ENCODE measurements at places on chromosomes 6 and 20.
A peak's percentile ranks its signal among the peaks of the same experiment; 100 is the strongest.

- DNase-seq = no peak
Measured at GRCh38 chr6:39876111-39876510, 58.2 kb downstream of the MOCS1 start.

DNA sequence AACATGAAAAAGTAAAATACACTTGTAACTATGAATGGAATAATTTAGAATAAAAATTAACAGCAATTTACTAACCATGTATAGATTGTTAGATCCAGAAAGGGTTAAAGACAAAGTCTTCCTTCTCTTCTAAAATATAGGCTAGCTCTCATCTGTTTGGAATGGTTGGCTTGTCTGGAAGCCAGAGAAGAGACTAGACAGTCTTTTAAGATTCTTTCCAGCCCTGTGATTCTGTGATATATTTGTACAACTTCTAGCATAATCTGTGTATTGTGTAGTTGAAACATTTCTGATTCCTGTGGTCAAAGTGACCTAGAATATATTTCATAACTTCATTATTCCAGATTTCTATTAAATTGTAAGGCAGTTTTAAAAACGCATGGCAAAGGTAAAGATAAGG lies 196.6 kb downstream of the UST start:
- DNase-seq = no peak

DNA sequence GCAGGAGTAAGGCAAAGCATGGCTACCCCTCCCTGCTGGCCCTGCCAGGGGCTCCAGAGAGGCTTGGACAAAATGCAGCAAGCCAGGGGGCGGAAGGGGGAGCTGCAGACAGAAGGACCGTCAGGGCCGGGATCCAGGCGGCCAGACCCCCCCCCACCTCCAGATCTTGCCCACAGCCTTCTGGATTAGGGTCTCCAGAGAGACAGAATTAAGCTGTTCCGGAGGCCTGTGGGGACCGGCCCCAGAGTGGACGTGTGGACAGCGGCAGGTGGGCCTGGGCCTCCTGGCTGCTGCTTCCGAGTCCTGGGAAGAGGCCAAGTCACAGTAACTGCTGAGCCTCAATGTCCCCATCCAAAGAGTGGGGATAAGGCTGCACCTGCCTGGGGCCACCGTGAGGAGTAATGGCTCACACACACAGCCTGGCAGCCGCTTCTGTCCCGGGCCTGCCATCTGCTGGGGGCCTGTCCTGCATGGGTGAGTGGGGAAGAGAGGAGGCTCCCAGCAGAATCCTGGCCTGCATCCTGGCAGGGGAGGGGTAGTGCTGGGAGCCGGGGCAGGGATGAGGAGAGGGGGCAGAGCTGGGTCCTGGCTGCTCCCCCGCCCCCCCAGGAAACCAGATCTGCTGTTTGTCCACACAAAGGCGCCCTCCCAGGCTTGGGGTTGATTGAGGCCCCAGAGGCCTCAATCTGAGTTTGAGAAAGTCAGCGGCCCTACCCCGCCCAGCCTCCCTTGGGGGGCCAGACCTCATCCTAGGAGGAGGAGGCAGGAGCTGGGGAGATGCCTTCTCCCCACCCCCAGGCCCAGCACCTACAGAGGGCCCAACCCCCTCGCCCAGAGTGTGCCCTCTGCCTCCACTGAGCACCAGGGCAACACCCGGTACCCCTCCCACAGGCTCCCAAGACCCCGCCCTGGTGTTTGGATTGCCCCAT lies 3.9 kb downstream of the LAMA5 start:
- DNase-seq = no peak

- no peak for DNase-seq
Measured at GRCh38 chr20:13953227-13953626, 37.2 kb downstream of the SEL1L2 start.

DNA sequence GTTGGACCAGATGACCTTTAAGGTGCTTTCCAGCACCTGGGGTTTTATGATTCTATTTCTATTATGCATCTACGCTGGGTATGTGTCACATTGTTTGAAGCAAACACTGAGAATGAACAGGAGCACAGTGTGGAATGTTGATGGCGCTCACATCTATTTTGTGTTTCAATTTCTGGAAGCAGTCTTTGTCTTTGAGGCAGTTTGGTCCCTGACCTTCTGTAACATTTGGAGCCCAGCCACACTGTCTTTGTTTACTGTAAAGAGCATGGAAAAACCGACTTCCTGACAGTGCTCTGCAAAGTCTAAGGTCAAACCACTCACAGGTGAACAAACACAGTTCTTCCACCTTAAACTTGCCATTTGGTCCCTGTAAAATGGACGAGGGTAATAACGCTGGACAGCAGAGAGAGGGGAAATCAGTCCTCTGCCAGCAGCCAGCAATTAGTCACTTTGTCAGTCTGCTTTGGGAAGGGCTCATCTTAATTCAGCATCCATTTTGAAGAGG lies 155.5 kb downstream of the PRL start:
- no peak for DNase-seq

GRCh38 chr6:37940074-37940847 lies 120.7 kb downstream of the ZFAND3 start:
- DNase-seq = peak; percentile 55

DNA sequence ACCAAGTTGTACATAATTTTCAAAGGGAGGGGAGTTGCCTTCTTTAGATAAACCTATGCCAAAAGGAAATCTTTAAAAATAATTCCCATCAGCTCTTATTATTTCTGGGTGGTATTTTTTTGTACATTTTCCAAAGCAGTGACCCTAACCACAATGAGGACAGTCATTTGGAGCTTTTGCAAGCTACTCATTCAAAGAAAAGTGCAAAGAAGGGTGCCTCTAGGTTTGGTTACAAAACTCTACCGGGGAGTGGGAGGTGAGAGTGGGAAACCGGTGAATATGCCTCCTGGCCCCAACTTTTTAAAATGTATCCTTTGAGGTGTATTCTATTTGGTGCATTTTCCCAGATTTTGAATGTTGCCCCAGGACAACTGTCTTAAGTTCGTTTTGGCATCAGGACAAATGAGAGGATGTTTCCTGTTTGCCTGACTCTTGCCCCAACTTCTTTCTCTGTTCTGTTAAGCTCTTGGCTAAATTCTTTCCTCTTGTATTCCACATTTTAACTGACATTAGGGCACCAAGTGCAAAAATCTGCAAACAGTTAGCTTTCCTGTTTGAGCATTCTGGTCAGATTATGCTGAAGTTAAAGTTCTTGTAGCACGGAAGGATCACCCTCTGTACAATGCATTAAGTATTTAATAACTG lies 78.9 kb downstream of the SLX4IP start:
- no peak for DNase-seq

DNA sequence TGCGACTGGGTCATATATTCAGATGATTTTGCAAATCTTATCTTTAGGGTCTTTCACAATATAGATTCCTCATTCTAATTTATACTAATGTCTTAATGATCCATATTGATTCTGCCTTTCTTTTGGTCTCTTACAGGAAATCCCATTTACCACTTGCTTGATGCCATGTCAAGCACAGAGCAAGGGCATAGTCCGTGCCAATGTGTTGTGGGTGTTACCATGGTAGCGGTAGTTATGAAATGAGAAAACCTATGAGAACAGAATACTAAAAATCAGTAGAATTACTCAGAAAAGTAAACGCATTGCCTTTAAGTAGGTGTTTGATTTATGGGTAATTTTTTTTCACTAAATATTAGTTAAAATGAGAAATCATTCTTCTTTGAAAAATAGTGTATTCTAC lies 153.9 kb upstream of the RAB32 start:
- no peak for DNase-seq

GRCh38 chr20:3470627-3471396 lies at the start of gene ATRN:
TSS of gene ATRN (plus strand) at chr20:3471018. CDS start at chr20:3471108, 90 bp downstream.
- peak; percentile 60 for DNase-seq

DNA sequence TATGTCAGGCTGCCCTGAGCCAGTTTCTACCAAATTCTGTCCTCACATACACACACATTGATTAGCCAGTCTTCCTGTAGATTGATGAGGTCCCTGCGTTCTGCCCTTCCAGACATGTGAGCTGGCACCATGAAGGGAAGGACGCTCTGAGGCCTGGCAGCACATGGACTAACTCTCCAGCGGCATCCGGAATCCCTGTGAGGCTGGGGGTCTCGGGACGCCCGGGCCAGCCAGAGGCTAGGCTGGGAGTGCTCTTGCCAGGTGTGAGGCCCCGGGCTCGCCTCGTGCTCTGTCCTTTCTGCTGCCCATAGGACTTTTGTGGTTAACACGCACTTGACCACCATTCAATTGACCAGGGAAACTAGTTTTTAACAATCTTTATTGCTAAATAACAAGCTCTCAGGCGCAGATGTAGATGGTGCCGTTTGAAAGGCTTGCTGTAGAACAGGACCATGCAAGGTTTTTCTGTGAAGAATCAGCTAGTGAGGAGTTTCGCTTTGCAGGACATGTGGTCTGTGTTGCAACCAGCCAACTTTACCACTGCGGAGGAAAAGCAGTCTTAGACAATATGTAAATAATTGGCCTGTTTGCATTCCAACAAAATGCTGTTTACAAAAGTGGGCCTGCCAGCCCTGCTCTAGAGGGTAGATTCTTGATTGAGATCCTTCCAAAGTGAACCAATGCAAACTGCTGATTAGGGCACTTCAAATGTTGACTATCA lies 29.3 kb downstream of the FOXF2 start:
- DNase-seq = no peak

GRCh38 chr20:63555661-63556381 lies 1.9 kb downstream of the FNDC11 start:
- no peak for DNase-seq

DNA sequence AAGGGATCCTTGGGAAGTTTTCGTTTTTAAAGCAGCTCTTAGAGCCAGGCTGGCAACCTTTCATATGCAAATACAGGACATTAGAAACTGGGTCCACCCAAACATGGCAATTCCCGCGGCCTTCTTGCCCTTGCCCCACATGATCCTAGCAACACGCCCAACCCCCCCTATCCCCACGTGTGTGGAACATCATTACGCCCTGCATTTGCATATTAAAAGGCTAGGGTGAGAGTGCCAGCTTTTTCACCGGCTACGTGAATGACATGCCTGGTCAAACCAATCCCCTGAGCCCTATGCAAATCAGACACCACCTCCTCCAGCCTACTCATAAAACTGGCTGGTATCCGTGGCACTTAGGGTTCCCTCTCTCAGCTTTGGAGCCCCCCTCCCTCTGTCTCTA lies 88.1 kb downstream of the TNFRSF21 start:
- no peak for DNase-seq

- DNase-seq = no peak
Measured at GRCh38 chr20:62671765-62672164, 29.5 kb downstream of the SLCO4A1 start.

GRCh38 chr6:130890521-130890971 lies 63.3 kb downstream of the SMLR1 start:
- DNase-seq = no peak

- no peak for DNase-seq
Measured at GRCh38 chr6:20473518-20473917, 60.7 kb upstream of the CDKAL1 start.

DNA sequence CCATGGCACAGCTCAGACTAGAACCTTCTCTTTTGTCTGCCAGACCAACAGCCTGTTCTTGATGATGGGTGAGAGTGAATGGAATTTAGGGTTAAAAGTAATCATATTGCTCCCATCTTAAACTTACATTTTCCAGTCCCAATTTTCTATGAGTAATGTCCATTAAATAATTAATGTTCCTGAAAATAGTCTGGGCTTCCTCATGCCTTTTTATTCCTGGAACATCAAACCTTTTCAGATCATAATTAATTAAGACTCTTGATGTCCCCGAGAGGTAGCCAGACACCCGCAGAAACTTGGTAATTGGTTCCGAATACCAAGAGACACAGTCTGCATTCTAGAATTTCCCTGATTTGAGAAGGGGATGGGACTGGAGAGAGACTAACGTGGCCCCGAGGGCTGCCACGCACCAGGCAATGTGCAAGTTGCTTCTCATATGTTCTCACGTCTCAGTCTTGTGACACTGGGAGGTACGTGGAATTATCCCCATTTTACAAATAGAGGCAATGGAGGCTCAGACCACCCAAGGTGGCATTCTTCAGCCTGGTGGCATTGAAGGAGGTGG lies 78.6 kb upstream of the TOX2 start:
- DNase-seq = no peak

- DNase-seq = no peak
Measured at GRCh38 chr6:136587527-136587926, 37.3 kb upstream of the MAP7 start.

DNA sequence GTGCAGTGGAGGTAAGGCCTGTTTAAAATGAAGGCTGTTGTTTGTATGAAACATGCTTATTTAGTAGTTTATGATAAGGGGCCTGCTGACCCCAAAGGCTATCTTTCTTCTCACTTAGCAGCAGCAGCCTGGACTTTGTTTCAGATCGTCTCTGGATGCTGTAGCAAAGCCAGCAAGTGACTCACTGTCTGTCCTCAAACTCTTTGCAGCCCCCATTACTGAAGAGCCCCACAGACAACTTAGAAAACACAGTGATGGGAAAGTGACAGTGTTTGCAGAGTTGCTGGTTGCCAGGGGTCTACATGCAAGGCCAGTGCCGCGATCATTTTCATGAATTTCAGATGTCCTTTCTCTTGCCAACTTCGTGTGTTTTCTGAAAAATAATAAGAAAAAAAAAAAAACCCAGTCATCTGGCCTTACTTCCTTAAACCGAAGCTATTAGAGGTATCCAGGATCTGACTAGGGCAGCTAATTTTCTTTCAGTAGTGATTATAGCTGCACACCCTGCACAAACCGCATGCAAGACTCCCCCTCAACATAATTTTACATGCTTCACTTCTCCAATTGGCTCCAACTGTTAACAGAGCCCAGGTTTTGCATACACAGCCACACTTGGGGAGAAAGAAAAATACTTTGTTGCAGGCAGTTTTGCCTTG lies 11.6 kb upstream of the F13A1 start:
- DNase-seq = no peak

GRCh38 chr20:58071298-58071697 lies 157.2 kb downstream of the ANKRD60 start:
- DNase-seq = no peak

- DNase-seq = peak; percentile 23
Measured at GRCh38 chr20:6583134-6583738, 184.2 kb upstream of the BMP2 start.
